Mesenteric fat pad (tissue), 1 donor: ENCODE measurements at places on chromosomes 11 and 22. TPM values are rescaled to one million over a fixed set of nuclear protein-coding genes. Genes with fewer than 3 reads are reported as not detected.

DNA sequence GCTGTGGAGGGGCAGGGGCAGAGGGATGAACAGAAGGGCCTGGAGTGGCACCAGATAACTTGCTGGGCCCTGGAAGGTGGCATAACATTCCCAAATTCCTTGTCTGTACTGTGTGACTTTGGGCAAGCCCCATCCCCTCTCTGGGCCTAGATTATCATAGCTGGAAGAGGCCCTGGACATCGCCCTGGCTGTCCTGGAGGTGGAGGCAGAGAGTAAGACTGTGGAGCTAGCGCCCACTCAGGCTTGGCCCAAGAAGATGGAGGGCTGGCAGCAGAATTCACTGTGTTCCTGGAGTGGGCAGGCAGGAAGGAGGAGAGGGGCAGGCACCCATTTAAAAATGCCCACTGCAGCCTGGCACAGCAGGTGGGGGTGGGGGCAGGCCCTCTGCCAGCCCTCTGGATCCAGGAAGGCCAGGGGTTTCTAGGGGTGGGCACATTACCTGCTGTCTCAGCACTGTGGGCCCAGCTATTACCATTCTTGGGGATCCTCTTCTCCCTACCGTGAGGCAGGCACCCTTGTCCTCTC, 22.6 kb downstream of the ARHGEF17 start:
- DNase-seq = no peak

Gene PHLDB1
- total RNA-seq = 562 TPM

DNA sequence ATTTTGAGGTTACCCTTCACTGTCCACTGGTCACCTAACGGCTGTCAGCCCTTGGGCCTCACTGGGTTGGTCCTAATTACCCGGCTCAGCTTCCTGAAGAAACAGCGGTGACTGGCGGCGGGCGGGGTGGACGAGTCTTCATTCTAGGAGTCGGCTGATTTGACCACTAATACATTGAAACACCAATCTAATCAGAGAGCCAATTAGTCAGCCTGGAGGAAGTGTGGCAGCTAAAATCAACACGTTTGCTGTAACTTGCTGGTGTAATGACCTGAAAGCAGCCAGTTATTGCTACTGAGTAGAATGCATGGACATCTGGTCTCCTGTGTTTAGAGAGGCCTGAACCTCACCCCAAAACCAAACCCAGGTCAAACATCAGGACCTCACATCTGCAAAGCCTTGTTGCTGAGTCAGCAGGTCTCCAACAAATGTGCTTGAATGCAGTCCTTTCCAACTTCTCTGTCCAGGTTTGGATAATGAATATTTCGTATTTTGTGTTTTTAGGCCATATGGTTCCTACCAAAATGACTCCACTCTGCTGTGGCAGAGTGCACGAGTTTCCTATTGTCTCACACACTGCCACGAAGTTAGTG, 496.4 kb downstream of the BRD1 start:
- DNase-seq = peak; percentile 69

Gene FAM227A
- total RNA-seq = 0.22 TPM

DNA sequence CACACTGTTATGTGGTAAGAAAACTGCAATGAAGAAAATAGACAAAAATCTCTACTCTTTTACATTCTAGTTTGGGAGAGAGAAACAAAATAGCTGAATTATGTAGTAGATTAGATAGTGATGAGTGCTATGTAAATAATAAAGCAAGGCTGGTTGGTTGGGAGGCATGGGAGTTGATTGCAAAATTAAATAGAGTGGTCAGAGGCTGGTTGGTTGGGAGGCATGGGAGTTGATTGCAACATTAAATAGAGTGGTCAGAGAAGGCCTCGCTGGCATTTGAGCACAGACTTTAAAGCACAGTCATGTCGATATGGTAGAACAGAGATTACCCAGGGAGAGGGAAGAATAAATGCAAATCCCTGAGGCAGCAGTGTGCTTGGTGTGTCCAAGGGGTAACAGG, 22.4 kb downstream of the SIK2 start:
- DNase-seq = no peak
